Endothelial cell (in vitro differentiated cells): ENCODE measurements at places on chromosomes 7 and 10. TPM values are rescaled to one million over a fixed set of nuclear protein-coding genes. Genes with fewer than 3 reads are reported as not detected.

The SH2D4B gene
- total RNA-seq, result 0.23 TPM

GRCh38 chr10:51188008-51188407 is 113.7 kb downstream of the PRKG1 start:
- no peak for DNase-seq

DNA sequence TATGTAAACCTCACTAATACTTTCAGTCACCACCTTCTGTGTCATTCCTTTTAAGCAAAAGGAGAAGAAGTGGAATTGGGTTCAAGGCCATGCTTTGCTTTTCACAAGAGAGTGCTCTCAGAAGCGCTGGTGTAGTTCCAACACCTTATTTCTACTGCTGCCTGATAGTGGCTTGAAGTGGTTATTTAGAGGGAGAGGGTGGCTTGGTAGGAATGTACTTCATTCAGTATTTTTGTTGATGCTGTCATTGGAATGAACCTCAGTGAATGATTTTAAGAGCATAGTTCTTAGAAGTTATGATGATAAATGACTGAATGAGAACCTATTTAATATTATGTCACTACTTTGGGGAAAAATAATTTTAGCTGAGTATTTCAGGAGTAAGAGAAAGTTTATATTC is 396.7 kb downstream of the EXOC4 start:
- no peak for DNase-seq

DNA sequence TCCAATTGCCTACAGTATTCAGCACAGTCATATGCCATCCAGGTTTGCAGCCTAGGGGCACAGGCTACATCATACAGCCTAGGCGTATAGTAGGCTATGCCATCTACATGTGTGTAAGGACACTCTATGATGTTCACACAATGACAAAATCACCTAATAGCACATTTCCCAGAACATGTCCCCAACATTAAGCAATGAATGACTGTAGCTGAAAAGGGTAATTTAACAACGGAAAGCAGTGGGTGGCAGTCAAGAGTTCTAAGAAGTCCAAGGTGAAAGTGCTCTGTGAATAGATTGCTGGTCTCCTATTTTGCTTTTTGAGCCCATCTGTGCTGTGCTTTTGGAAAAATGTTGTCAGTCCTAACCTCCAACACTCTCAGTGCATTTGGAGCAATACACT is 162.6 kb downstream of the KLF6 start:
- no peak for DNase-seq

- DNase-seq, result no peak
Observed at GRCh38 chr10:71267508-71268240, 51.4 kb upstream of the SLC29A3 start.

DNA sequence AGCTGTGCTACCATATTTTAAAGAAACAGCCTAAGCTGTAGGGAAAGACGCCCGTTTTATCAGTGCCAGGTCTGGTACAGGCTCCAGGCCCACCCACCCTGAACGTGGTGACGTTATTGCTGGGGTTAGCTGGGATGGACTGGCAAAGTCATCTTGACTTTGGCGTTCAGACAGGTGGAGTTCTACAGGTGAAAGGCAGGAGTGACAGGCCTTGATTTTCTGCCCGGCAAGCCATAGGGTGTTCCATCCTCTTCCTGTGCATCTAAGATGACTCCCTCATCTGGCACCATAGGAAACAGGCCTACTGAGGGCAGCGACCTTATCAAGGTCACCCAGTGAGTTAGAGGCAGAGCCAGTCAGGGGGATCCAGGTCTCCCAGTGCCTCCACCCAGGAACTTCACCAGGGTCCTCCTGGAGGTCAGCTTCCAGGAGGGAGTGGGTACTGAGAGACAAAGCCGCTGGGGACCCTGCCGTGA is 41.6 kb downstream of the HK1 start:
- DNase-seq, result no peak

- DNase-seq, result peak; percentile 51
Observed at GRCh38 chr7:44103923-44104859, at the start of gene AEBP1. Gene AEBP1 (plus strand): TSS chr7:44104345. CDS start chr7:44104666, 321 bp downstream.

DNA sequence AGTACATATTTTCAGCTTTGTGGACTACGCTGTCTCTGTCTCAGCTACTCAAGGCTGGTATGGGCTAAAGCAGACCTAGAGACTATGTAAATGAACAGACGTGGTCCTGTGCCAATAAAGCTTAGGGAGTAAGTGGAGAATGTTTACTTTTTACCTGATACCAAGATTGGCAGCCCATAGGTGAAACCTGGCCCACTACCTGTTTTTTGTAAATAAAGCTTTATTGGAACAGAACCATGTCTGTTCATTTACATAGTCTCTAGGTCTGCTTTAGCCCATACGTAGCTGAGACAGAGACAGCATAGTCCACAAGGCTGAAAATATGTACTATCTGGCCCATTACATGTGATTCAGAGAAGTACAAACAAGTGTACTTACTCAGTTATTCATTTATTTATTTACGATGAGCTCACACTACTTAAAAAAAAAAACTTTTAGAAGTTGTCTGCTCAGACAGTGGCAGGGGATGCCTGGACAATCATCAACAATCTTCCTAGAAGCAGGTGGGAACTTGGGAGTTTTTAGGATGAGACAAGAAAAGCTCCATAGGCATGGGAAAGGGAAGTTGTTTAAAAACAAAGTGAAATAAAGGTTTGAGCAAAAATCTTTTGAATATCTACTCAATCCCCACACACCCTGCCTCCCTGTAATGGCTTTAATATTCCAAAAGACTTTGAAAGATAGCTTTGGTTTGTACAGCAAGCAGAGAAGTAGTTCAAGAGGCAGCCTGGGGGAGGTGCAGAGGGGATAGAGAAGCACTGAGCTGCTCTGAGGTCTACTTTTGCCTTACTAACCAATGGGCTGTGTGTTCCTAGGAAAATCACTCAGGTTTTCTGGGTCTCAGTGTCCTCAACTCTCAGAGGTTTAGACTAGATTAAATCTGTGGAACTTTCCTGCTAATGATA is 114.4 kb upstream of the AFAP1L2 start:
- no peak for DNase-seq

DNA sequence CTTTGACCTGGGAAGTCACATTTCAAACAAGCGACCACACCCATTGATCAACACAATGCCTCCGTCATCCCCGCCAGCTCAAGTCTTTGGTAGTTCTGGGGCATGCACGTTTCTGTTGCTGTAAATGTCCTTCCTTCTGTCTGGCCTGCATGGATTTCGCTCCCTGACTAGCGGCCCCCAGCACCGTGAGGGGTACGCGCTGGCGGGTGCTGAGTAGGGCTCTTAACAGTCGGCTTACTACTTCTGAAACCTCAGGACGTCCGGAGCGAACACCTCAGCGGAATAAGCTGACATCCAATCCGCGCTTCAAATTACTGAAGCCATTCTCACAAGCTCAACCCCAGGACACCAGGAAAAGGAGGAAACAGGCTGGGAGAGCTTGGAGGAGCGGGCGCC is 505 bp downstream of the NUDCD3 start:
- DNase-seq, result no peak

DNA sequence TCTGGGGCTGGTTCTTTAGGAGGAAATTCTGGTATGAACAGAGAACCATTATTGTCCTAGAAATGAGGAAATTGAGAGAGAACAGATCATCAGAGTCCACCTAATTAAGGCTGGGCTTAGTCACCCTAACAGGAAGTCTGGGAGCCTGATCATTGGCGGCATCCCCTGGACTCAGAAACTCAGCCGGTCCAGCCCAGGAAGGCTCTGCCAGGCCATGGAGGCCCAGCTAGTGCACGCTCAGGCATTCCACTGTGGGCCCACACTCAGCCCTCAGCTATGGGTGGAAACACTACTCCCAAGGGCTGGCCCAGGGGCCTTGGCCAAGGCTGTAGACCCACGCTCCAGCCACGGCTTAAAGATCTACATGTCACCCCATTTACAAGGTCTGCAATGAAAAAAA is 109.2 kb downstream of the PTPN20 start:
- DNase-seq, result no peak

- DNase-seq, result no peak
Observed at GRCh38 chr7:157685430-157686284, 348.9 kb downstream of the DNAJB6 start.

DNA sequence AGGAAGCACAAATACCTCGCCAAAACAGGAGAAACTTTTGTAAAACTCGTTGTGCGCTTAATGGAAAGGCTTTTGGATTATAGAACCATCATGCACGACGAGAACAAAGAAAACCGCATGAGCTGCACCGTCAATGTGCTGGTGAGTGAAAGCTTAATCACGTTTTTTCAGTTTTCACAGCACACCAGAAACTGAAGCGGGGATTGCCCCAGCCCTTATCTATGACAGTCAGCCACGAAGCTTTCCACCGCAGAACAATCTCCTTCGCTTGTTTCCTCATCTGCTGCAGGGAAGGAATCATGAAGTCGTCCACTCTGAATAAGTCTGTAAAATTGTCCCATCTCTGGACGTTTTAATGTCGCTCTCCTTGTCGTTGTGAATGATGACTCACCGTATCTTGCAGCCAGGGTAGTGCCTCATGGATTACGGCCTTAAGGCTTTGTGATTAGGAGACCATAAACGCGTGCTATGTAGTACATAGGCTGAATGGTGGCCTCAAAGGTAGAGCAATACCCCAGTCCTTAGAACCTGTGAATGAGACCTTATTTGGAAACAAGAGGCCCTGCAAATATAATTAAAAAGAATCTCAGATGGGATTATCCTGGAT is 174.9 kb upstream of the NPS start:
- no peak for DNase-seq

The COL28A1 gene
- total RNA-seq, result not detected

DNA sequence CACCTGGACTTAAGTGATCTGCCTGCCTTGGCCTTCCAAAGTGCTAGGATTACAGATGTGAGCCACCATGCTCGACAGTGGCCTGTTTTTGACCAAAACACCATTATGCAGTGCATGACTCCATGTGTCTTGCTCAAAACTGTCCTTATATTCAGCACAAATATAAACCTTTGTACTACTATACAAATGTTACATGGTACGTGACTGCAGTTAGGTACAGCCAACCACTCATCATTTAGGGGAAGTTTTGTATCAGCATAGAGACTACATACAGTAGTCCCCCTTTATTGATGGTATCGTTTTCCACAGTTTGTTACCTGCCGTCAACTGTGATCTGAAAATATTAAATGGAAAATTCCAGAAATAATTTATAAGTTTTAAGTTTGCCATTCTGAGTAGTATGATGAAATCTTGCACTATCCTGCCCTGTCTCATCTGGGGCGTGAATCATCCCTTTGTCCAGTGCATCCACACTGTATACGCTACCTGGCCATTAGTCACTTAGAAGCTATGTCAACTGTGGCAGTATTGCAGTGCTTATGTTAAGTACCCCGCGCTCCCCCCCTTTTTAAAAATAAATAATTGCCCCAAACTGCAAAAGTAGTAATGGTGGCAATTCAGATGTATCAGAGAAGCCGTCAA is 23.3 kb upstream of the ZNF282 start:
- DNase-seq, result no peak

DNA sequence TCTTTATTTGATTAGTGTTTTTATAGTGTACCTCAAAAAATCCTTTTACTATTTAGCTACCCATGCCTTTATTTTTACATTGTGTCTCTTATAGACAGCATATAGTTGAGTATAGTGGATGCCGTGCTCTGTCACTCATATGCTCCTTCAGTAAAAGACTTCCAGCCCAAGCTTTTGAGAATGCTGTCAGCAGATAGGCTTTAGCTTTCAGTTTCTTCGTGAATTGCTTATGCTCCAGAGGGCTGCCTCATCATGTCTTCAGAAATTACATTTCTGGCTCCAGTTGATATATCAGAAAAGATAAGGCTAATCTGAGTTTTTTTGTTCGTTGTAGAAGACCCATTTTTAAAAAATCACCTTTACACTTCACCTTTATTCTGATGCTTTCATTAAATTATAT is 332.0 kb downstream of the NXPH1 start:
- no peak for DNase-seq

- no peak for DNase-seq
Observed at GRCh38 chr7:99699946-99700345, 20.1 kb upstream of the CYP3A5 start.

DNA sequence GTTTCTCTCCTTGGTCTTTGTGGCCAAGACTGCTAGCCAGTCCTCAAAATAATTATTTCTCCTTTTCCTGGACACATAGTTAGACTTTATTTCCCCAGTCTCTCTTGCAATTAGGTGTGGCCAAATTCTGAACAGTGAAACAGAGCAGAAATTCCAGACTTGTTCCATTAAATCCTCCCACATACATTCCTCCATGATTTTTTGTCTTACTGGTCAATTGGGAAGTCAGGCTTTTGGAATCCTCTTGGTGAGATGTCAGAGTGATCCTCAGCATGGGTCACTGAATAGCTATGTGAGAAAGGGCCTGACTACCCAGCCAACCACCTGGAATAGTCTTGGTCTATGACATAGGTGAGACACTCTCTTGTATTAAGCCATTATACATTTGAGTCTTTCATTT is 164.2 kb downstream of the DGKI start:
- DNase-seq, result no peak

- no peak for DNase-seq
Observed at GRCh38 chr10:7239312-7239985, 171.4 kb downstream of the SFMBT2 start.

GRCh38 chr10:70845816-70846215 is 30.1 kb downstream of the SGPL1 start:
- DNase-seq, result no peak

The CYP2C18 gene
- total RNA-seq, result not detected

The MKX gene
- 0.80 TPM for total RNA-seq

DNA sequence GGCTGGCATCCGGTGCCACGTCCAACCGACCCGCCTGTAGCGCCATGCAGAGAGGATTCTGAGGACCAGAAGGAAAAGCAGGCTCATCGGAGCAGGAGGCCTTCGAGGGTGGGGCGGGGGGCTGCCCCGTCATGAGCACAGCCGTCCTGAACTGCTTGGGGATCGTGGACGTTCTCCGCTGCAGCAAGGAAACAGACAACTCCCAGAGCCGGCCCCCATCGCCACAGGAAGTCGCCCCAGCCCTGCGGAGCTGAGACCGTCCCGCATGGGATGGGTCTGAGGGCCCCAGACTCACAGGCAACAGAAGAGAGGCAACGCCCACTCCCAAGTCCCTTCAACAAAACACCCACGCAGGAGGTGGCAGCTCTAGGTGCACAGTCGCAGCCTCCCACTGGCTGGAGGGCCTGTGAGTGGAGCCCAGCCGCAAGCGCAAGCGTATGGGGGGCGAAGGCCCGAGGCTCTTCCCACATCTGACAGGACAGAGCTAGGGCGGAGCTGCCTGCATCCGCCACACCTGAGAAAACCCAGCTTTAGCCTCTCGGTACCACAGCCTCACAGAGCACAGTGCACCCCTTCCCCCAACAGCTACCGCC is 64.7 kb upstream of the TNRC18 start:
- no peak for DNase-seq

The COBL gene
- total RNA-seq, result 1.8 TPM
